ENCODE measurements at places on chromosomes 3 and 15. TPM values are rescaled to one million over a fixed set of nuclear protein-coding genes. Genes with fewer than 3 reads are reported as not detected.

EPHB3 gene
- total RNA-seq: 0.37 TPM

LRRFIP2 gene
- total RNA-seq: 32.8 TPM

ACSBG1 gene
- not detected for total RNA-seq

ANKRD34C gene
- total RNA-seq: not detected

TMC3 gene
- not detected for total RNA-seq

DPPA4 gene
- total RNA-seq: 0.44 TPM

CADPS gene
- not detected for total RNA-seq

RPL39L gene
- 1.2 TPM for total RNA-seq

TBC1D2B gene
- total RNA-seq: 23.7 TPM

PLA2G4E gene
- total RNA-seq: not detected

C2CD4A gene
- not detected for total RNA-seq

XCR1 gene
- total RNA-seq: 0.06 TPM

CLDN18 gene
- not detected for total RNA-seq

SLC7A14 gene
- total RNA-seq: not detected

NR2E3 gene
- total RNA-seq: not detected

HDC gene
- total RNA-seq: not detected

ARHGEF26 gene
- total RNA-seq: 8.7 TPM

ST3GAL6 gene
- 24.5 TPM for total RNA-seq
